AG08396 (cell line): ENCODE measurements at places on chromosomes 11 and 22.
A peak's percentile ranks its signal among the peaks of the same experiment; 100 is the strongest.

DNA sequence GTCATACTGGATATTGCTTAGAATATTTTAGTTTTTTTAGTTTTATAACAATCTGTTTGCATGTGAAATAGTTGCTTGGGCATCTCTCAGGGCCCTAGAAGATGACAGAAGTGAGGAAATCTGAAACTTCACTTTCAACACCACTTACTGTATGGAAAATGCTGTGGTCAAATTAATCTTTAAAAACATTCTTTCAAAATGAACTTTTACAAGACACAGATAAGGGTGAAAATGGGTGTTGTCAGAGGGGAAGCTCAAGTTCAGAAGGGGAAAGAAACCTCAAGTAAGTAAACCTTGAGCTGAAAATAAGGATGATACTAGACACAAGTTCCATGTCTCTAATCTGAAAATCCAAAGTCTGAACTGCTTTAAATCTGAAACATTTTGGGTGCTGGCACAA lies 1840.1 kb upstream of the RAG2 start:
- DNase-seq, result no peak

GRCh38 chr11:38937709-38938108 lies 2339.7 kb upstream of the RAG2 start:
- no peak for DNase-seq

DNA sequence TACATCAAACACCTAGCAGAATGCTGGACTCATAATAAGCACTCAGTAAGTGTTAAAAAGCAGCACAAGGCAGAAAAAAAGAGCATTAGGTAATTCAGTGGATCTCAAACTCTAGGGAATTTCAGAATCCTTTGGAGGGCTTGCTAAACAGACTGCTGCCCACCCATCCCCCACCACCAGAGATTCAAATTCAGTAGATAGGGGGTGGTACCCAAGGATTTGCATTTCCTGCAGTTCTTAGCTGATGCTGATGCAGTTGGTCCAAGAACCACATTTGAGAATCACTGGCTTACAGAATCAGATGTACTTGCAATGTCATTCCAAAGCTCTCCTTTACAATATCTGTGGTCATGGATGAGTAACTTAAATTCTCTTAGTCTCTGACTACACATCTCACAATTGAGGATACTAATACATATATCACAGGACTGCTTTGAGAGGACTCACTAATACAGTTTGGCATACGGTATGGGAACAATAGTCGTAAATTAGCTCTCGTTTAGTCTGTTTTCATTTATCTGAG lies 664.5 kb downstream of the KCNA4 start:
- no peak for DNase-seq

GRCh38 chr22:50182176-50183081 lies 3.3 kb upstream of the TRABD start:
- DNase-seq, result no peak

GRCh38 chr11:60344146-60344545 lies 17.1 kb downstream of the MS4A6E start:
- DNase-seq, result no peak

- no peak for DNase-seq
Measured at GRCh38 chr22:38271101-38271500, 1.7 kb downstream of the TMEM184B start.

GRCh38 chr11:108197351-108197750 lies 25.1 kb downstream of the NPAT start:
- DNase-seq, result no peak

- no peak for DNase-seq
Measured at GRCh38 chr11:33027846-33028536, 11.4 kb upstream of the TCP11L1 start.

DNA sequence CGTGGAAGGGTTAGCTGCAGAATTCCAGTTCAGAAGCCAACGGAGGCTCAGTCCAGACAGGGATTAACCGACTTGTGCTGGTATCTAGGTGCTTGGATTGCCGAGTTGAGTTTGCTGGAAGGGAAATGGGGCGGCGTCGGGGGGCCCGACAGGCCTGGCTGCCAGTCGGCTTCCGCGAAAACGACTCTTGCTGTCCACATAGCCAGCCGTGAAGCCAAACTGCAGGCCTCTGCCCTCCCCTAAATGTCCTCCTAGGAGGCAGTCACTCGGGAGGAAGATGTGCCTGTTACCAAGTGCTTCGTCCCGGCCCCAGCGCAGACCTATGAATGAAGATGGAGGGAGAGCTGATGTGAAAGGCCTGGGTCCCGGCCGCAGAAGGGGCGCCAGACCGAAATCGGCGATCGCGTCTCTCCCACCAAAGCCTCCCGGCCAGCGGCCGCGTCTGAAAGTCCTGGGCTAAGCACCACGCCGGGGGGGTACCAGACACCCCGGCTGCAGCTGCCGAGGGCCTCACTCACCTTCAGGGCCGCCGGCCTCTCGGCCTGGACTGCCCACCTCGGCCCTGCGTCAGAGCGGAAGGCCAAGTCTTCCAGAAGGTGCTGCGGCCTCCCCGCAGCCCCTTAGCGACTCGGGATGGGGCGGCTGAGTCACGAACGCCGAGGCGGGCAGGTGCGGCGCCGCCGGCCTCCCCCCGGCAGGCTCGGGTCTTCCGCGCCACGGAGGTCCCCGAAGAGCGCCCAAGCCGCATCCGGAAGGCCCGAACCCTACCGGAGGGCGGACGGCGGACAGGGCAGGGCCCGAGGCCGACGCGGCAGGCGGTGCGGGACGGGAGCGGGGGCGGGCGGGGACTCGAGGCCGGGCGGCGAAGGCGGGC lies 7.5 kb downstream of the DPAGT1 start:
- DNase-seq, result peak; percentile 17

GRCh38 chr22:36781656-36782627 lies 6.0 kb upstream of the IFT27 start:
- peak; percentile 90 for DNase-seq

DNA sequence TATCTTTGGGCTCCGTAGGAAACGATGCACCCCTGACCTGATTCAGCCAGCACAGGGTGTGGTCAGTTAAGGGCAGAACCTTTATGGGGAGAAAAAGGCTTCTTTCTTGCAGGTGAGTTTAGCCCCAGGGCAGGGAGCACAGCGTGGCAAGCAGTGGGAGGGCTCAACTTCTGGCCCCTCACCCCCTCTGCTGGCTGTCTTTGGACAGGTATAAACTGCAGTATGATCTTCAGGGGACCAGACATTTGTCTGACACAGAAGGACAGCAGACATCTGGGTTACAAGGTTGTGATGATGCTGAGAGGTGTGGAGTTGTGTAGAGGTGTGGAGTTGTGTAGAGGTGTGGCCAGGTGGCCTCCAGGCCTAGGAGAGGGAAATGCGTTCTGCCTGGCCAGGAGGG lies 324.0 kb upstream of the PLET1 start:
- DNase-seq, result no peak

GRCh38 chr22:29707010-29707409 lies 12.8 kb upstream of the CABP7 start:
- DNase-seq, result no peak

DNA sequence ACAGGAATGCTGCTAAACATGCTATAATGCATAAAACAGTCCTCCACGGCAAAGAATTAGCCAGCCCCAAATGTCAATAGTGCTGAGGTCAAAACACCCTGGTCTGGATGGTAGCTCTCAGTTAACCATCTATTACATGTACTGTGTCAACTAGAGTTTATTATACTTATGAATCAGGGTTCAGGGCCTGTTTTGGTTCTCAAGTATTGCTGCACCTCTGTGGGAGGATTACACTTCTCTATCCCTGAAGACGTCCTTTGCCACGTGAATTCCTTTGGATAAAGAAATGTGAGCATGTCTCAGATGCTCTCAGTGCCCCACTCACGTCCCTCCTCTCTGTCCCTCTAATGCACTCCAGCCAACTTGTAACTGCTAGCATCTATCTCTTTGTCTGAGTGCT lies 53.4 kb downstream of the SLC1A2 start:
- no peak for DNase-seq

- no peak for DNase-seq
Measured at GRCh38 chr22:22080270-22080669, 97.7 kb upstream of the TOP3B start.

- DNase-seq, result no peak
Measured at GRCh38 chr22:23075525-23076216, 5.4 kb downstream of the GNAZ start.

DNA sequence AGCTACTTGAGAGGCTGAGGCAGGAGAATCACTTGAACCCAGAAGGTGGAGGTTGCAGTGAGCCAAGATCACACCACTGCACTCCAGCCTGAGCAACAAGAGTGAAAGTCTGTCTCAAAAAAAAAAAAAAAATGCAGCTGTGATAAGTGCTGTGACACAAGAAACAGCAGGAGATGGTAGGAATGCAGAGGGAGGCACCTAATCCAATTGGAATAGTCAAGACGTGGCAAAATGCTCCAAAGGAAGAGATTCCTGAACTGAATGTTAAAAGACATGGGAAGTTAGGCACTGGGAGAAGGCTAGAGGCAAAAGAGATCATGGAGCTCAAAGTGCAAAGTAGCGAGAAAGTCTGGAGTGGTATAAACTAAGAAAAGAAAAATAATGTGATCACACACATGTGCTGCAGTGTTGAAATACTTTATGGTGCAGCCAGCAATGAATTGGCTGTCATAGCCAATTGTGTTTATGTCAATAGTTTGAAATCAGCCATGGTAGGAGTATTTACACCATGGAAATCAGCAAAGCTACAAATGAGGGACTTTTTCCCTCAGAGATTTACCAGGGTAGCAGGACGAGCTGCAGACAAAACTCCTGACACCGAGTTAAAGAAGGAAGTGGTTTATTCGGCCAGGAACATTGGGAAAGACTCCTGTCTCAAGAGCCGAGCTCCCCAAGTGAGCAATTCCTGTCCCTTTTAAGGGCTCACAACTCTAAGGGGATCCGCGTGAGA lies 40.9 kb upstream of the LIPT2 start:
- DNase-seq, result no peak

- no peak for DNase-seq
Measured at GRCh38 chr11:12137005-12137690, 26.8 kb downstream of the MICAL2 start.

DNA sequence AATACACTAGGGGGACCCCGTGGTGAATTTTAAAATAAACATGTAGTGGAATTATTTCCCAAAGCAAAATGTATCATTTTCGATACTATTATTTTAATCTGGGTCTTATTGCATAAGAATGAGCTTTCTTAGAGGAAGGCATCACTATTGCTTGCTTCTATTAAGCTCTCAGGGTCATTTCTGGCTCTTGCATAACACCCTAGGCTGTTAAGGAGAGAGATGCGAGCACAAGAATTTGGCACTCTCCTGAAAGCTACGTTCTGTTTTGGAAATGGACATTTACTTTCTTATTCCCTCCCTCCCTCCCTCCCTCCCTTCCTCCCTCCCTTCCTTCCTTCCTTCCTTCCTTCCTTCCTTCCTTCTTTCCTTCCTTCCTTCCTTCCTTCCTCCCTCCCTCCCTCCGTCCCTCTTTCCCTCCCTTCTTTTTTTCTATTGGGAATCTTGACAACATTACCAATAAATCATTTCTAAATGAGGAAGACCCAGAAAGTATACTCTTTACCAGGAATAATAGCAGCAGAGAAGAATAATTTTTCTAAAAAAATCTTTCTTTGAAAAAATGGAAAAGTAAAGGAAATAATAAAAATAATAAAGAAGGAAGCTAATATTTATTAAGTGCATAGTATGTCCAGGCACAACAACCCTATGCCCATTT lies 83.6 kb upstream of the BDNF start:
- DNase-seq, result no peak

- no peak for DNase-seq
Measured at GRCh38 chr11:128146926-128147605, 440.3 kb downstream of the ETS1 start.

DNA sequence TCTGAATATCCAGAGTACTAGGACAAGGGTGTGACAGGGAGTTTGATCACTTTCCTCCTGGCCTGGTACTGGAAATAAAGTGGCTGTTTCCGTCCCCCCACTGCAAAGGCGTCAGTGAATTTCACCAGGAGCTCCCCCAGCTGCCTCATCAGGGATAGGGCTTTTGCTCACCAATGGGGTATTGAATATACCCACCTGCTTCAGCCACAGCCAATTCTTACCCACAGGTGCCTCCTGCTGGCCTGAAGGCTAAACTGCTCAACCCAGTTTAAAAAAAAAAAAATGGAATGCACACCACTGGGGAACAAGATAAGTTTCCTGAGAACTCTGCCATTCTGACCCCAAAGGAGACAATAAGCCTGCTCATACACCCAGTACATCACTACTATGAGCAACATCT lies 65.3 kb upstream of the MS4A8 start:
- no peak for DNase-seq

- no peak for DNase-seq
Measured at GRCh38 chr11:2803186-2804091, 82.1 kb downstream of the CDKN1C start.

GRCh38 chr11:61162092-61162941 lies 1.1 kb upstream of the VPS37C start:
- DNase-seq, result peak; percentile 42

DNA sequence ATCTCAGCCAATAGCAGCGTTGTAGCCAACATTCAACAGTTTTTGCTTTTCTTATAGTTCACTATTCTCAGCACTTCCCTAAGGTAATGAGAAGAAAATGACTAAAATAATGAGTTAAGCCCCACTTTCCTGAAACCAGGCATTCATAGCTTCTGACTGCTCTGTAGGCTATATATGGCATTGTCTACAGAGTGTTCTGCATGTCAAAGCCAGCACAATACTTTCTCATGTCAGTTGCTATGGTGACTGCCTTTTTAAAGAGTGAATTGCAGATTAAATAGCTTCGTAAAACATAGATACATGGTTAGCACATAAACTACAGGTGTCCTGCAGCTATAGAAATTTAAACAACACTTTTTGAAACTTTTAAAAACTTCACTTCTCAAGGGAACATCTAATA lies 1256.1 kb upstream of the CNTN5 start:
- no peak for DNase-seq

GRCh38 chr11:61727401-61727811 lies 25.0 kb upstream of the MYRF start:
- DNase-seq, result no peak

GRCh38 chr22:29269230-29269604 lies 1.1 kb downstream of the EWSR1 start:
- DNase-seq, result no peak
